ENCODE measurements at places on chromosomes 3 and 15.
A peak's percentile ranks its signal among the peaks of the same experiment; 100 is the strongest.

DNA sequence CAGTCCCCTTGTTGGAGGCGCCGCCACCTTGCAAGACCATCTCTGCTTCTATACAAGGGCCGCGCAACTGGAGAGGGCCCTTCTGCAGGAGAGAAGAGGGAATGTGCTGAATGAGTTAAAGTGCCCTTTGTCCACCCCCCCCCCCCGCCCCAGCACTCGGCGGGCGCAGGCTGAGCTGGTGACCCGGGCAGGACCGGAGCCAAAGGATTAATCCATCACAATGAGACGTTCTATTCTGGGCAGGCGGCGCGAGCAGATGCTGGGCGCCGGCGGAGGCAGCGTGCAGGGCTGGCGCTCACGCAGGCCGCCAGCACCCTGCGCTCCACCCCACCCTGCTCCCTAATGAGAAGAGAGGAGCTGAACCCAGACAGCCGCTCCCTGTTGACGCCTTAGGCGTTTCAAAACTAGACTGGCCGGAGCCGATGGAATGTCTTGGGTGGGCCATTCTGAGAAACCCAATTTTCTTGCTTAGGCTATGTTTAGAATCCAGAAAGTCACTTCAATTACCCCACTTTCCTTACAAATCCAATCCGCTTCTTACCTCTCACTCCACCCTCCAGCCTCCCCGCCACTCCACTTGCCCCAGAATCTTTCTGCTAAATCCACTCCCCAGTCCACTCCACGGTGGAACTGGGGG, 32.9 kb downstream of the GJD2 start:
- no peak for DNase-seq

DNA sequence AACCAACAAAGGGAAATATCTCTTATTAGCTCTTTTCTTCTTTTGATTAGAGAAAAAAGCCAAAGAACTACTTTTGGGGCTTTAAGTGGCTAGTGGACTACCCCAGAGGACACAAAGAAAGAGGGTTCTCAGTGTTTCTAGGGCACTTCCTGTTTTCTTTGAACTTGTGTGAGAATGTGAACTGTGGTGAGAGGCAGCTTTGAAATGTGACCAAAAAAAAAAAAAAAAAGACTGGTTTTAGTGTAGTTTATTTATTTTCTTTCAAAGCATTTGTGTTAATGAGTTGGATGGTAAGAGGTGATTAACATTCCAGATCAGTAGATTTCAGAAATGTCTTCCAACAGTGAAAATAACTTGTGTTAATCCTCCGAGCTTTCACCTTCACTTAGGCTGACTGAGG, 32.4 kb downstream of the SELENOT start:
- DNase-seq, result no peak

DNA sequence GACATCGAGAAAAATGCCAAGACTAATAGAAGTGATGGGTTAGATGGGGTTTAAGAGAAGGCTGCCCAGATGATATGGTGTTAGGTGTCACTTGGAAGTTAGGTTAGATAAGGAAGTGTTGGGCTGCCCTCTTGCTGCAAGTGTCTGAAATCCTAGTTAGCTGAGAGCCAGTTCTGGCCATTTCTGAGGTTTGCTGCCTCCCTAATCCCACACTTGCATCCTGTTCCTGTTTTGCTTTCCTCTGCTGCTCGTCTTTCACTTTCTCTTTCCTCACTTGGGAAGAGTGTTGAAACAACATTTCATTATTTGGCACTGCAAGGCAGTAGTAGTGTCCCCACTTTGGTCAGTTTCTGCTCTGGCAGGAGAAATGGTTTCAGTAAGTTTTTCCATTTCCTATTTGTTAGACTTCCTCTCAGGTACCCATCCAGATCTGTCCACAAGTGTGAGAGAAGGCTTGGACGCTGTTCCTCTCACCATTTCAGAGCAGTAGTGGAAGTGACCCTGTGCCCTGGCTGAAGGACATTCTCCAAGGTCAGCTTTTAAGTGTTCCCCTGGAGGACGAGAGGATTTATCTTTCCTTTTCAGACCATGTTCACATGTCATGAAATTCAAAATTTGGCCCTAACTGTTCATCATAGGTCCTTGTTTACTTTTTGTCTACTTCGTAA, 93.3 kb downstream of the ADAMTSL3 start:
- peak; percentile 47 for DNase-seq

GRCh38 chr15:100295939-100296565, 45.7 kb downstream of the ADAMTS17 start:
- DNase-seq, result no peak

GRCh38 chr3:139119331-139120025, 74.8 kb upstream of the PRR23C start:
- DNase-seq, result no peak

GRCh38 chr3:194714564-194714963, 28.9 kb downstream of the FAM43A start:
- no peak for DNase-seq

DNA sequence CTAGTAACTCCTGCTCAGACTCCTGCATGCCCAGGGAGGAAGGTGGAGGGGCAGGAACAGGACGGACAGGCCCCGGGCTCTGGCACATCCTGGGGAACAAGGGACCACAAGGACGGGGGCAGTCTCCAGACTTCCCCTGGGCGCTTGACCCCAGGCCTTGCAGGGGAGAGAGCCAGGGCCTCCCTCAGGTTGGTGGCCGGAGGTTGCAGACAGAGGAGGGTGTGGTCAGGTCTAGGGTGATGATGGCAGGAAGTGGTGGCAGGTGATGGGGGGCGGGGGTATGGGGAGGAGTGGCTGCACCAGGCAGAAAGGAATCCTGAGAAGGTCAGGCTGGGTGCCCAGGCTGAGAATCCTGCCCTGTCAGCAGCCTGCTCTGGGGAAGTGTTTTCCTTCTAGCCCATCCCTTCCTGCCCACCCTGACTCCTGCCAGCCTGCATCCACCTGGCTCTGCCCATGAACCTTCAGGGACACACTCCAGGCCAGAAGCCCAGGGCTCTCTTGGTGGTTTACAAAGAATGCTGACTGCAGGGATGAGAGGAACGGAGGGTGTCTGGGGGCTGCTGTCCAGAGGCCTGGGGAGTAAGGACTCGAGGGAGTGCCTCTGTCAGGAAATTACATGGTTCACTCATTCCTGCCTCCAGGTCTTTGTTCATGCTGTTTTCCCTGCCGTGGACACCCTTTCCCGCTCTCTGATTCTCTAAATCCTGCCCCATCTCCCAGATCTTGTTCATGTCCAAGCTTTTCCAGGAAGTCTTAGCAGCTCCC, 15.8 kb downstream of the LOXL1 start:
- DNase-seq, result no peak

DNA sequence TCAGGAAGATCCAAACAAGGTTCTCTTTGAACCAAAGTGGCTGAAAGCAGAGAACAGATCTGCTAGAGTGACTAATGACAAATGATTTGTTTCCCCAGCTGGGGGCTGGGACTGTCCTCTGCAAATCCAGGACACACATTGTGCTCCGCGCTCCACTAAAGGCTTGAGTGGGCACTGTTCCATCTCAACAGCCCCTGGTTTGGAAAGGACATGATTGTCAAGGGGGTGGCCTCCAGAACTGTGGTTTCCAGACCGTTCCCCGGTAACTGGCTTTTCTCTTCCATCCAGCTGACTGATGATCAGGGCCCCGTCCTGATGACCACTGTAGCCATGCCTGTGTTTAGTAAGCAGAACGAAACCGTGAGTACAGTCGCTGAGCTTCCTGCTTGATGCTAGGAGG, 91.0 kb downstream of the LRTM1 start:
- no peak for DNase-seq

- DNase-seq, result no peak
These were observed 4.8 kb upstream of the SACM1L start for GRCh38 chr3:45684327-45684892.

DNA sequence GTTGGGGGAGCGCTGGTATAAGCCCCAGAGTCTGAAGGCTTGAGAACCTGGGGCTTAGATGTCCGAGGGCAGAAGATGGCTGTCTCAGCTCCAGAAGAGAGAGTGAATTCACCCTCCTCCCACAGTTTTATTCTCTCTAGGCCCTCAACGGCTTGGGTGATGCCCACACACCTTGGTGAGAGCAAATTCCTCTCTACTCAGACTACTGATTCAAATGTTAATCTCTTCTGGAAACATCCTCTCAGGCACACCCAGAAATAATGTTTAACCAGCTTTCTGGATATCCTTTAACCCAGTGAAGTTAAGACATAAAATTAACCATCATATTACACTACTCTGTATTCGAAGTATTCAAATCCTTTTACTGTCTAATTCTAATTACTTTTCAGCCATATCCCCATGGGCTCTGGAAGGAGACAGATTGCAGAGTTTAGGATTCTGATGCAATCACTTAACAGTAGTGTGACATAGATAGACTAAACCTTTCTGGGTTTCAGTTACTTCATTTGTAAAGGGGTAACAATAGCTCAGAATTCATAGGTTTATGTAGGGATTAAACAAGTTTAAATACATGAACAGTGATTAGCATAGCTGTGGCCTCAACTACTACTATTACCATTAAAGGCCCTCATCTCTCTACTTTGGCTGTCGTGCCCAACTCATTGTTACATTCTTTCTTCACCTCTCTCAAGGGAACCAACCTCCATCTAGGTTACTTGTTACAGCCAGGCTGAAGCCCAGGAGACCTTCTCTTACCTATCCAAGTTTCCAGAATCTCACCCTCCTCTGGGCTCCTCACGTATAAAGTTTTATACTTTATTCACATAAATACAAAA, 25.7 kb upstream of the ANO10 start:
- no peak for DNase-seq

GRCh38 chr3:195900436-195901355, 7.7 kb downstream of the TNK2 start:
- DNase-seq, result peak; percentile 91

DNA sequence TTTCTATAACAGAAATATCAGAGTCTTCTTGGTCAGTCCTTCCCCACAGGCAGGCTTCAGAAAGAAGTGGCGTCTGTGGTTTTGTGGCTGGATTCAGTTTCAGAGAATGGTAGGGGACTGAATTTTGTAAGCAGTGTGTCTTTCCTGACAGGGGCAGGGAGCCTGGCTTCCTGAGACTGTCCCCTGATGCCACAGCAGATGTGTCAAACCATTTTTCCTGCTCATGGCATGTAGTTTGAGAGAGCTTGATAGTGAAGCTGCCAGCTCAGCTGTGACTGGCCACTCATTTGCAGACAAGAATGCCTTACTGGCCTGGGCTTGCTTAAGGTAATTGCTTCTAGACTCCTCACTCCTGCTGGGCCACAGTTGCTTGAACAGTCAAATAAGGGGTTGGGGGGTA, 26.4 kb downstream of the LARS2 start:
- DNase-seq, result no peak

GRCh38 chr3:94256888-94257813, 194.3 kb downstream of the NSUN3 start:
- DNase-seq, result no peak

- peak; percentile 87 for DNase-seq
These were observed 45.7 kb downstream of the CD86 start for GRCh38 chr3:122100591-122101463.

GRCh38 chr3:44066806-44067205, 174.9 kb upstream of the TOPAZ1 start:
- peak; percentile 21 for DNase-seq

DNA sequence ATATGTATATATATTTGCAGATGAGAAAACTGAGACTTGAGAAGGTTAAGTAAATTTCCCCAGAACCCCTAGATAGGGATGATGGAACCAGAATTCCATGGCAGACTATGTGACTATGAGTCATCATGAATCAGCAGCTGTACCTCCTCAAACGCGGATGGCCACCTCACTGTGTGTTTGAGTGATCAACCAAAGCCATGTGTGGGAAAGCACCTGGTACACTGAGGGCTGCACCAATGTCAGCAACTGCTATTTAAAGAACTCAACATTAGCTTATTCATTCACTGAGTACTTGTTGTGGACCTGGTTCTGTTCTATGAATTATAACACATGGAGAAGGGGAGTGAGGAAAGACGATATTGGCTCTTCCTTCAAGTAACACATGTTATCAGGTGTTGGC, 377.0 kb downstream of the GAP43 start:
- no peak for DNase-seq

DNA sequence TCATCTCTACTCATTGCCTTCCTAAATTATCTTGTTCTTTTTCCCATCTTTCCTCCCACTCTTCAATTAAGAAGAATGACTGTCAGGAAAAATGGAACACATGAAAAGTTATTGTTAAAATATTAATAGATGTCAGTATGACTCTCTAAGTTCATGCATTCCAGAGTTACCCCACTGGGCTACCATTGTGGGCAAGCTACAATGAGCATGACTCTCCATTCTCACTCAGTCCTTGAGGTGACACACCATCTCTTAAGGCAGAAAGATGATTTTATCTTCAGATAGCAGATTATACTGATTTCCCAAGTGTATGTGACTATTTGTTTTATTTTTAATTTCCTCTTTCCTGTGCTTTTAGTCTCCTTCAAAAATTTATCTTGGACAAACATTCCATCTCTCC, 144.3 kb downstream of the ALCAM start:
- no peak for DNase-seq

DNA sequence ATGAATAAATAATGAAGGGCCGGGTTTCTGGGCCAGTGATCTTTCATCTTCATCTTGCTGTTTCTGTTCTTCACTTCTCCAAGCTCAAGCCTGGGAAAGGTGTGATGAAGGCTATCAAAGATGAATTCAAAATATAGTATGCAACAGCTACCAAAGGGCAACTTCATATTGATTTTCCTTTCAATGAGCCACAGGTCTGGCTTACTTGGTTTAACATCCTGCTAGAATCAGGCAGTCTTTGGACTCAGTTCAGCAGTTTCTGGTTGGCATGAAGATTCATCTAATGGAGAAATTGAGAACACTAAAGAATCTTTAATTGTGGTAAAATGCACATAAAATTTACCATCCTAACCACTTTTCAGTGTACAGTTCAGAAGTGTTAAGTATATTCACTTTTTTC, 43.3 kb downstream of the NFKBIZ start:
- no peak for DNase-seq

DNA sequence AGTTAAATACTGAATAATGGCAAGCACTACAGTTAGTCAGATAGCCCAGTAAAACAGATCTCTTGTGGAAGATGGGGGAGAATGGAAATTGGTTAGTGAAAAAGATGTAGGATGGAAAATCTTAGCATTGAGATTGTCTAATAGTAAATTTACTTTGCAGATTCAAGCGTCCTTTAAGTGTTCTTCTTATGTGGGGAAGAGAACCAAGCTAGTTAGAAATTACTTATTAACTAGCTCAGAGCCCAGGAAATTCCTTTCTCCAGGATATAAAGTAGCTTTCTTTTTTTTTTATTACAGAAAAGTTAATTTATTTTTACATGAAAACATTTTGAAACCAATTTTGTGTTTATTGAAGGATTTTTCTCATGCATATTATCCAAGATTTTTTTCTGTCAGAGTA, 36.7 kb downstream of the TIPARP start:
- DNase-seq, result no peak

DNA sequence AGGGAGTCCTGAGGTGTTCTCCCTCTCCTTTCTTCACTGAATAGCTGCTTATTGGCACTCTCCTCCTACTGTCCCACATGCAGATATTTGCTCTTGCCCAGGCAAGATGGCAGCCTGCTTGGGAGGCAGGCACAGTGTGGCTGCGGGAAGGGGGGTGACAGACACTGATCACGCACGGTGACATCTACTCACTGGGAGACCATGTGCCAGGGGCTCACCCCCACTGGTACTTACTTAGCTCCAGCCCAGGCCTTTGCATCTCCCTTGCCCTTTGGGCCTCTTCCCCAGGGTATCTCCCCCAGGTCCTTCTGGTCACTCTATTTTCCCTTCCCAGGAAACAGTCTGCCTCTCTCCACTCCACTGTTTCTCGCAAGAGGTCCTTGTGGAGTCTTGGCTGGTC, 6.4 kb downstream of the PLA2G4E start:
- DNase-seq, result no peak

GRCh38 chr3:184662187-184662586, 49.7 kb downstream of the MAGEF1 start:
- DNase-seq, result no peak

Data from inflammatory macrophage treated with lipopolysaccharide for 4 hours (primary cell).